AG20443 (cell line): ENCODE measurements at places on chromosomes 6 and 20.

DNA sequence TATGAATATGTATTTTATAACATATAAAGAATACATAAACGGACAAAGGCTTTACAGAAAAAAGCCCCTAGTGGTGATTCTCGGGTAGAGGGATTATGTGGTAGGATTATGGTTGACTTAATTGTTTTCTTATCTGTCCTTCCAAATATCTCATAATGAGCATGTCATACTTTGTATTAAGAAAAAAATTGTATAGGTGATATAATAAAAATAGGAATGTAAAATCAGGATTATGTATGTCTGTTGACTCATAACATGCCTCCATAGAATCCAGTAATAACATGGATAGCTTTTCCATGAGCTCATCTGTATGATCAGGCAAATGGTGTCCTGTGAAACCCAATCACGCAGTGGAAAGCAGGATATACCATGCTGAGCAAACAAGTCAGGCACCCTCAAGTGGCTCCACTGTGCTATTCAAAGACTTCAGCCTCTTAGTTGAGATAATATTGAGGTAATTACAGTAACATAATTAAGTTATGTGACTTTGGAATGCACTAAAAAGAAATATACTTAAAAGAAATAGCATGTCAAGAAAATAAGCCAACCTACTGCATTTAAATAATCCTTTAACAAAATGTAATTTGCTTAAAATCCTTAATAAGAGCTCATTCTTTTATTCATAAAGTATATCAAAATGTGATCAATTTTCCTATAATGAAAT lies 39.6 kb upstream of the PRELID3B start:
- DNase-seq, result no peak

DNA sequence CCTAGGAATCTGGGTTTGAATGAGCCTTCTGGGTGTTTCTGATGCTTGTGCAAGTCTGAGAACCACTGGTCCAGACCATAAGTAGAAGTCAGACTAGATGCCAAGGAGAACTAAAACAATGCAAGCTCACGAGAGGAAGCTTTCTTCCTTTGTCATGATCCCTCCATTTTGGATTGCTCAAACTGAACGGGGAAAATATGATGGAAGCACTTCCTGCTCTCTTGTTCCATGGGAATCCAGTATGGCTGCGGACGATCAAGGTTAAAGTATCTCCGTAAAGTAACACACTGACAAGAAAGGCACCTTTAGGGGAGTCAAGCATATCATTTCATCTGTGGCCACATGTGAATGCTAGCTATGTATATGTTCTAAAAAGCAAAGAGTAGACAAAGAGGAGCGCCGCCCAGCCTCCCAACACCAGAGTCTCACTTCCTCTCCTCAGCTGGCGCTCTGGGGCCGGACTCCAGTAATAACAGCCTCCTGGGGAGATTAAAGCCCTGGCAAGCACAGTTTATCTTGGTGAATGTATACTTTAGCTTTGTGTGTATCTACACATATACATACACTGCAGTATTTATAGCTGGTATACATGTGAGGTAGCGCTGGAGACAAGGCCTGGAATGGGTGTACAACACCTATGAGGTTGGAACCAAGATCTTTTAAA lies 88.1 kb downstream of the FOXC1 start:
- DNase-seq, result no peak

DNA sequence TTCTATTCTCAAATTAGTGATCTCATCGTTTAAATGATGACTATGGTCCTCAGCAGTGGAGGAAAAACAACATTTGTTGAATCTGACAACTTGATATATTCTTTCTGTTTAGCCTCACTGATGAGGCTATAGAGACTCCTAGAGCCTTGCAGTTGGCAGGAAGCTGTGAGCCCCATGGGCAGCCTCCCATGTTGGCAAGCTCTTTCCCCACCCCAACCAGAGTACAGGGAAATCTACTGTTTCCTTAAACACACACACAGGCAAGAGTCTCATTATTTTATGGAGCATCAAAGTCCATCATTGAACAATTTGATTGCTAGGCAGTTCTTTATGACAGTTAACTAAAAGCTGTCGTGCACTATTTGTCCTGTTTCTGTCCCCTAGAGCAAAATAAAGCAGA lies 498.2 kb upstream of the CITED2 start:
- DNase-seq, result no peak

DNA sequence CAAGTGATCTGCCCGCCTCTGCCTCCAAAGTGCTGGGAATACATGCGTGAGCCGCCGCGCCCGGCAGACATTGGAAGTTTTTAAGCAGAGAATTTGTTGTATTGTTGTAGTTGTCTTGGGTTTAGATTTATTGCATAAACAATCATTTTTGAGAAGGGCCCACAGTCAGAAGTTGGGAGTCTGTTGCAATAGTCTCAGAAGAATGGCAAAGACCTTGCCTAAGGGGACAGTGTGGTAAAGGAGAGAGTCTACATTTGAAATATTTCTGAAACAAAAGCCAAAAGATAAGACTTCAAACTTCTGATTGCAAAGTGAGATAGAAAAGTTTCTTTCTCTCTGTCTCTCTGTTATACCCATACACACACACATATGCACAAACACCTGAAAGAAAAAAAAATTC lies 22.5 kb downstream of the HFE start:
- no peak for DNase-seq

DNA sequence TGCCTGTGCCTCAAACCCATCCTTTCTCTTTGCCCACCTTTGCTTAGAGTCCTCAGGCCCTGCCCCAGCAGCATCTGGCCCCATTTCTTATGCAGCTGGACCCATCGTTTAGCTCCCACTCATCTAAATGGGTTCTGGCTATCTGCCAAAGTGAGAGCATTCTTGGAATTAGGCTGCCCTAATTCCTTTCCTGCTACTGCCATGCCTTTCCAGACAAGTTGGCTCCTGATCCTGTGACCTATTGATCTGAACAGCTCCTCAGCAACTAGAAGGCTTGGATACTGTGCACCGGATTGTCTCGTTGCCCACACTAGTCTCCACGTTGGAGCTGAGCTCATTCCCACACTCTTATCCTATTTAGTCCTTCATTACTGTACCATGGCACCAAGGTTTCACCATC lies 22.9 kb downstream of the DZANK1 start:
- no peak for DNase-seq

GRCh38 chr20:50909413-50909812 lies 21.8 kb downstream of the ADNP start:
- DNase-seq, result no peak

GRCh38 chr6:131923356-131923755 lies 27.8 kb downstream of the CCN2 start:
- peak; percentile 26 for DNase-seq

DNA sequence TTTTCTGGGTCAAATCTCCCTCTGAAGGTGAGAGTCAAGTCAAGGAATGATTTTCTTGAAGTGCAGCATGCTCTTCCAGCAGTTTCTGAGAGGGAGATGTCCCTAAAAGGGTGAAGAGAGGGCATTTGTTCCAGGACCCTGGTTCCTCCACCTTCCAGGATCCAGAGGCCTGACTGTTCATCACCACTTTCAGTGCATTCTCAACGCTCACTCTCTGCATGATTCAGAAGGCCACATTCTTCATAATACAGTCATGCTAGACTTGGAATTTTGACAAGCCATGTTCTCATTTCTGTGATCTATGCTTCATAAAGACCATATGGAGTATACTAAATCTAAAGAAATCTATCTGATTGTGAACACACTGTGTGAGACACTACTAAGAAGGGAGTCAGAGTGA lies 85.1 kb downstream of the PDE7B start:
- peak; percentile 83 for DNase-seq
